ENCODE measurements at places on chromosomes 1 and 21.

- DNase-seq, result no peak
Observed at GRCh38 chr1:3762151-3762872, 10.1 kb downstream of the CCDC27 start.

- DNase-seq, result peak; percentile 95
Observed at GRCh38 chr1:27011058-27011764, 1.4 kb downstream of the TENT5B start.

GRCh38 chr1:107620753-107621152 is 344.2 kb downstream of the VAV3 start:
- DNase-seq, result no peak

- DNase-seq, result no peak
Observed at GRCh38 chr21:18907076-18907475, 503.5 kb upstream of the TMPRSS15 start.

- DNase-seq, result no peak
Observed at GRCh38 chr1:27113861-27114260, 41.1 kb downstream of the SLC9A1 start.

GRCh38 chr1:223711173-223711572 is 1.2 kb upstream of the CAPN2 start:
- DNase-seq, result peak; percentile 64

- DNase-seq, result no peak
Observed at GRCh38 chr1:31875636-31876236, 59.9 kb upstream of the SPOCD1 start.

DNA sequence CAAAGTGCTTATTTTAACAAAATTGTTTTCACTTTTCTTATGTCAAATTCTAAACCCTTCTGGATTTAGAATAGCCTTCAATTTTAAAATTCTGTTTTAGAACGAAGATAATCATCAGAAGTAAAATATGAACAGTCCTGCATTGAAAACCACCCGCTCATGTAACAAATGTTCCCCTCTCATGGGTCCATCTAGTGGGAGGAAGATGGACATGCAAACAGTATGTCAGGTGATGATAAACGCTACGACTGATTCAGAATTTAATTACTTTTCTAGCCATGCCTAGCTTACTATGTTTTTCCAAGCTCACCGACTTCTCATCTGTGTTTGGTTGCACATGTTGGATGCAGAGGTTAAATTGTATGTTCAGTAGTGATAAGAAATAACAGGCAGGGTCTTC is 23.5 kb downstream of the SOD1 start:
- DNase-seq, result no peak

DNA sequence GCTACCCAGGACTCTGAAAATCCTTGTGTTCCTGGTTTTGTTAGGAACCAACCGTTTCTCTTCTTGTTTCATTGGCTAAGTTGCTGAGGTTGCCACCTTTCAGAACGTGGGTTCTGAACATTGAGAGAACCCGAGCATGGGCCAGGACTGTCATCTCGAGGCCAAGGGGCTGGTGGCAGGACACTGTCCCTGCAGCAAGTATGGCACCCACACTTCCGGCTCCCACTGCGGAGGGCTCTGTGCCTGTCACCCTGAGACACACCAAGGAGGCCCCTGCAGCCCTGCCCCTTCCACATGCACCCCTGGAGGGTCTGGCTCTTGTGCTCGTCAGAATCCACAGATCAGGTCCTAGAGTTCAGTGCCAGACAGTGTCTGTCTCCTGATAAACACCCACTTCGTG is 39.1 kb upstream of the LRRC3 start:
- DNase-seq, result no peak

DNA sequence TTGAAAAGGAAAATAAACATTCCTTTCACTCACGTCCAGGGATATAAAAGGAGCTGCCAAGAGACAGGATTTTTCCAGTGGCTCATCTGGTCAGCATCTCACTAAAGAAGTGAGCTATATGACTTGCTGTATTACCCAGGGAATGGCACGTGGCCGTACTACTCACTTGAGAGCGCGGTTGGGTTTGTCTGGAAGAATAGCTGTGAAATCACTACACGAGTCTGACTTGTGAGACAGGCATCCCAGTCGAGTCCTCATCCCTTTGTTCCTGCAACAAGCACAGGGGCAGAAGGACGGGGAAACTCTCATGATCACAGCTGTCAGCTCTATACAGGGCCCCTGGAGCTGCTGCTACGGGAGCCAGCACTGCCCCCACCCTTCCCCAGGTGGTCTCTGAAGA is 17.7 kb downstream of the RGS8 start:
- no peak for DNase-seq

DNA sequence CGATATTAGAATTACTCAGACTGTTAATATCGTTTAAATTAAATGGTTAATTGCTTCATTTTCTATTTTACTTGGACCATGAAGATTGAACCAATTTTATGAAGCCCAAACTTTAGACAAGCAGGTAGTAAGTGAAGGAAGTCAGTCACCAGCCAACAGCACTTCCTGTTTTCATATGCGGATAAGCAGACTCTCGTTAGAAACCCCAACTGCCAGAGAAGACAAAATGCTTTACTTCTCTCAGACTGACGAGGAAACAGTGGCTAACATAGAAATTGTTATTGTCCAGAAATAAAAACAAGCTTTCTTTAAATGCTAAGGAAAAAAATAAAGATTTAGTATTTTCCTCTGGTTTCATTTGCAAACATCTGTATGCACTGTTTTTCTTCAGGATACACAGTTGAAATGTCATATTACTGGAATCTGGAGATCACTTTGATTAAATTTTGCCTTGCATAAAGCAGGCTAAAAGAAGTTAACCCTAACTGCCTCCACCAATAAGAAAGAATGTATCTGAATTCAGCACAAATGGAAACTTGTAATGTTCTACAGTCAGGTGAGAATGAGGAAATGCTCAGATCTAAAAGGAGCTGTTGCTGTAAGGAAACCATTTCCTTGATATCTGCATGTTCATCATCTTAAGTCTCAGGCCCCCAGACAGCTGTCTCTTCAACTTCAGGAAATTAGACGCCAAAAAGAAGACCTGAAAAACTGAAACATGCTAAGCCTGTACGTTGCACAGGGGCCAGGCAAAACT is 129.8 kb upstream of the SAMSN1 start:
- no peak for DNase-seq

GRCh38 chr1:47979724-47980123 is 17.5 kb downstream of the TRABD2B start:
- DNase-seq, result no peak

GRCh38 chr1:59776960-59777852 is 37.5 kb upstream of the HOOK1 start:
- peak; percentile 28 for DNase-seq

GRCh38 chr1:110032327-110032726 is 2.1 kb upstream of the STRIP1 start:
- DNase-seq, result no peak

DNA sequence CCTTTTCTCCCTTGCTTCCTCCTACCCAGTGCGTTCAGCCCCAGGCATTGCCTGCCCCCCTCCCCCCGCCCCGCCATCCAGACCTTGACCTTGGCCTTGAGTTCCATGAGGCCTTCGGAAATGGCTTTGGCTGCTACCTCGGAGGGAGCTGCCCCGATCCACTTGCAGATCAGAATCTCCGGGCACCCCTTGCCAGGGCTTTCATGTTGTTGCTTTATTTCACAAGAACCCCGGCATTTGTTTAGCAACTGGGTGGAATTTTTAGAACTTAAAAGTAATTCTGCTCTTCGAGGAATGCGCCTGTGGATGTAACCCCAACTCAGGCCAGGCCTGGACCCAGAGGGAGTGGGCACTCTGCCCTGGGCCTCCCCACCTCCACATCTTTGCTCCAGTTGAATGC is 154.1 kb upstream of the TMEM51 start:
- no peak for DNase-seq

- no peak for DNase-seq
Observed at GRCh38 chr1:231666220-231666936, 39.8 kb downstream of the DISC1 start.

GRCh38 chr1:109299558-109300343 is 7.1 kb downstream of the MYBPHL start:
- peak; percentile 69 for DNase-seq

GRCh38 chr1:200794506-200795065 is 55.9 kb downstream of the CAMSAP2 start:
- no peak for DNase-seq

- no peak for DNase-seq
Observed at GRCh38 chr1:25590096-25590824, 26.3 kb upstream of the MAN1C1 start.

DNA sequence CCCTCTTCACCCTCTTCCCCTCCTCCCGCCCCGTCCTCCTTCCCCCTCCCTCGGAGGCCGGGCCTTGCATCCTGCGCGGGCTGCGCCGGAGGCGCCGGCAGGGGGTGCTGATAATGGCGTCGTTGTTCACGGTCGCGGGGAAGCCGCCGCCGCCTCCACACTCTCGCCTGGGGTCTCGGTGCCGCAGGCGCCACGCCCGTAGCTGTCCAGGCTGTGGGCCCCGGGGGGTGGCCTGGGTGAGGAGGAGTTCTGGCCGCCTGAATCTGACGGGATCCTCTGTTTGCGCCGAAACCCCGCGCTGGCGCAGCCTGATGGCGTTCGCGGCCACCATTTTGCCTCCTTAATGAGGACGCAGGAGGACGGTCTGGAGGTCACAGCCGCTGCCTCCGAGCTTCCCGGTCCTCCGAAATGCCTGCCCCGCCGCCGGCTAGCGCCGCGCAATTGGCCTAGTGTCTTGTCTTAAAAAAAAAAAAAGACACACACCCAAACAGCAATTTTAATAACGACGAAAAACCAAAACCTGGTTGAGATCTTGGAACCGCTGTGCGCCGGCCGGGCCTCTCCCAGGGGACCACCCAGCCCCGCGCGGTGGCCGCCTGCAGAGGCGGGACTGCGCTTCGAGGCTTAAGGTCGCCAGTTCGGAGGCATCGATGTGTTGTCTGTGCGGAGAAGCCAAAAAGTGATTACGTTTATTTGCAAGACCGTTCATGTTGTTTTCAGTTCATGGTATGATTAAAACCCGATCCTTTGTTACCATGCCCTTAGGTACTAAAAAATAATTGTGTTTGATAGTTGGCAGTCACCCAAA is 106.6 kb upstream of the HNRNPU start:
- DNase-seq, result peak; percentile 98

DNA sequence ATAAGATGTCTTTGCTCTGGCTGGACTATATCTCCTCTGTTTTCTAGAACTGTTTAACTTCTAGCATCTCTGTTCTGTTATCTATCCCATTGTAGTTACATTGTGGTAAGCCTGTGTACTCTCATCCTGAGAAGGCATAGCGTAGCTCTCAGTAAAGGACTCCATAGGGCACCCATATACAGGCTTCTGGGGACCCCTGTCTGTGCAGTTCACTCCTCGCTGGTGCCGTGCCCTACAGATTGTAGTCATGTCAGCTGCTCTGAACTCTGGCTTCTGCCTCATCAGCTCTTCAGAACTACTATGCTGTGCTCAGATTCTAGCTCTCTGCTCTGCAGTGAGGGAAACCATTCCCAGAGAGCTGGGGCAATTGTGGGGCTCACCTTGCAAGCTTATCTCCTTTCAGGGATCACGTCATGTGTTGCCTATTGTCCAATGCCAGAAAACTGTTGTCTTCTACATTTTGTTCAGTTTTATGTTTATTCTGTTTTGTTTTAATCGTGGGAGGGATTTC is 181.3 kb upstream of the USP24 start:
- DNase-seq, result no peak

DNA sequence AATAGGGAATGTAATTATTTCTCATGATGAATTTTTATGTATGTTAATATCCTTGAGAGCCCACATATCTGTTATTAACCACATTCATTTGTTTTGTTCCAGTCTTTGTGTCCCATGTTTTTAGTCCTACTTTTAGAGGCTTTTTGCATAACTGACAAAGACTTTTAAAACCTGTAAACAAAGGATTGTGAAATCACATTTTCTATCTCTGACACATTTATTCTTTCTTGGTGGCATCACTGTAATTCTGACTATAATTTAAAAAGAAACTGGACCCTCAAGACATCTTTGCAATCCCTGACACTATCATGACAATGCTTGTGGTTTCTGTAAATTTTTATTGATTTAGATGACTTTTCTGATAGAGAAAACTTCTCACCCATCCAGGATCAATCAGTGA is 313.1 kb downstream of the SIPA1L2 start:
- DNase-seq, result no peak

DNA sequence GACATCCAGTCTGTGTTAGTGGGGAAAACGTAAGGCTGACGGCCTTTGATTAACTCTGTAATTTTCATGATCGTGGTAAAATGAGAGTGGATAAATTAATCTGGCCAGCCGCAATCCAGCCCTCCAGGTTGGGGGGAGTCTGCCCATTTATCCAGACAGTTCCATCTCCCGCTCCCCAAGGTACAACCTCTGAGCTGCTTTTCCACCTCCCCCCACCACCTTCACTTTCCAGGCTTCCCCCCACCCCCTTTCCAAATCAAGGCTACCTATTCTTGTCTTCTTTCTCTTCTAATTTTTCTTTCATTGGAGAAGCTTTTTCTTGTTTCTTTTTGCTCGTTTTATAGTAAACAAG is 6.0 kb downstream of the MIER1 start:
- no peak for DNase-seq

- peak; percentile 96 for DNase-seq
Observed at GRCh38 chr1:43853161-43853921, 80.3 kb upstream of the ARTN start.

DNA sequence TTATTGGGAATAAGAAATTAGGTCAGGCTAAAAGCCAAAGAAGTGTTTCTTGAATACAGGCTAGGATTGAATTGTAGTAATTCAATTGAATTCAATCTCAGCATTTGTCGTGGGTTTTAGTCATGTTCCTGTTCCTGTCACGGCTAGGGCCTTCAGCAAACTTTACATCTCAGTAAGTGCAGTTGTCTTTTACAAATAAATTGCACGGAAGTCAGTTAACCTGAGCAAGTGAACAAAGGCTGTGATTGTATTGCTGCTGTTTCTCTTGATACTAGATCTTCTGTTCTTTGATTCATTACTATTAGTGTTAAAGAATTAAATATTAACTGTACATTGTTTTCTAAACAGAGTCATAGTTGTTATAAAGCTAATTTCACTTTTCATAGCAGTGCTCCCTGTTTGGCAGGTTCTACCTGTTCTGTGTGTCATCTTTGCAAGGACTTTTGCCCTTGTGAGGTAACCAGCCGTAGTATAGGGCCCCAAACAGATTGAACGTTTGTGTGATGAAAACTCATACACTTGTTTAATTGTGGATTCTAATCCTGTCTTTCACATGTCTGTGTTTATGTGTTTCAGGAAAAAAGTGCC is 164.4 kb downstream of the EDEM3 start:
- no peak for DNase-seq

GRCh38 chr1:150765296-150765976 is at the start of gene CTSS:
Gene CTSS (minus strand): TSS chr1:150765778. CDS start chr1:150764763, 1,015 bp downstream.
- peak; percentile 19 for DNase-seq

GRCh38 chr1:59672851-59673572 is 141.7 kb upstream of the HOOK1 start:
- peak; percentile 78 for DNase-seq

GRCh38 chr1:40877698-40878097 is 15.5 kb upstream of the CITED4 start:
- DNase-seq, result peak; percentile 97

GRCh38 chr21:34548781-34549376 is 36.9 kb upstream of the KCNE1 start:
- no peak for DNase-seq

- DNase-seq, result no peak
Observed at GRCh38 chr1:175445646-175446045, 253.1 kb upstream of the KIAA0040 start.

GRCh38 chr1:220914283-220915116 is 35.3 kb downstream of the HLX start:
- no peak for DNase-seq
